ENCODE measurements at places on chromosomes 3 and 15. TPM values are rescaled to one million over a fixed set of nuclear protein-coding genes. Genes with fewer than 3 reads are reported as not detected.

GRCh38 chr15:43329217-43329959 is 985 bp downstream of the LCMT2 start:
- DNase-seq: peak; percentile 75

DNA sequence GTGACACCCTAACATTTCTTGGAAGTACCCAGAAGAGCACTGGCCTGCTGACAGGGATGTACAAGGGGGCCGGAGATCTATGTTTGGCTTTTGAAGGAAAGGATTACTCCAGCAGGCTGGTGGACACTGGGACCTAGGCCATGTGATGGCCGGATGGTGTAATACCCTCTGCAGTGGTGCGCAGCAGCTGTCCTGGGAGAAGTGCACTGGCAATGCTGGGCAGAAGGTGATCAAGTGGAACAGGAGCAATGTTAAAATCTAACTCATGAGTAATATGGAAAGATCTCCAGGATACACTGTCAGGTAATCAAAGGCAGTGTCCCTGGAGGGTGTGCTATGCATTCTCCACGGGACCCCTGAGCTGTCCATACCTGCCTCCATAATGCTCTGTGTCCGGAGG is 71.2 kb upstream of the POMGNT2 start:
- DNase-seq: no peak

- no peak for DNase-seq
These were observed 1049.1 kb downstream of the FHIT start for GRCh38 chr3:60202052-60202726.

GRCh38 chr3:153339065-153339464 is 177.0 kb downstream of the RAP2B start:
- DNase-seq: no peak

DNA sequence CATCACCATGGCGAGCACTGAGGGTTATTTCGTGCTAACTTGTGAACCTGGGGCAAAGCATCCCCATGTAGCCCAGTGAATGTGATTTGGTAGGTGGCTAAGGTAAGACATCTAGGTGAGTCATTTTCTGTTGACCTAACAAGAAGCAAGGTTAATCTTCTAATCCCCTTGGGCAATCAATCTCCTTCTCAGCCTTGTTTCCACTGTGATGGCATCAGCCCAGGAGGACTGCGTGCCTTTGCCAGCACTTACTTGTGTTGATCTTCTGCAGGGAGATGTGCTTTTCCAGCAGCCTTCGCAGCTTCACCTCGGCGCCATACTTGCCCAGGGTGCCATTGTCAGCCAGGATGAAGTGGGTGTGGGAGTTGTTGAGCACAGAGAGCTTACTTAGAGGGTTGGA is 35.7 kb downstream of the TRPM1 start:
- no peak for DNase-seq

- no peak for DNase-seq
These were observed 12.5 kb downstream of the OXNAD1 start for GRCh38 chr3:16277471-16277870.

DNA sequence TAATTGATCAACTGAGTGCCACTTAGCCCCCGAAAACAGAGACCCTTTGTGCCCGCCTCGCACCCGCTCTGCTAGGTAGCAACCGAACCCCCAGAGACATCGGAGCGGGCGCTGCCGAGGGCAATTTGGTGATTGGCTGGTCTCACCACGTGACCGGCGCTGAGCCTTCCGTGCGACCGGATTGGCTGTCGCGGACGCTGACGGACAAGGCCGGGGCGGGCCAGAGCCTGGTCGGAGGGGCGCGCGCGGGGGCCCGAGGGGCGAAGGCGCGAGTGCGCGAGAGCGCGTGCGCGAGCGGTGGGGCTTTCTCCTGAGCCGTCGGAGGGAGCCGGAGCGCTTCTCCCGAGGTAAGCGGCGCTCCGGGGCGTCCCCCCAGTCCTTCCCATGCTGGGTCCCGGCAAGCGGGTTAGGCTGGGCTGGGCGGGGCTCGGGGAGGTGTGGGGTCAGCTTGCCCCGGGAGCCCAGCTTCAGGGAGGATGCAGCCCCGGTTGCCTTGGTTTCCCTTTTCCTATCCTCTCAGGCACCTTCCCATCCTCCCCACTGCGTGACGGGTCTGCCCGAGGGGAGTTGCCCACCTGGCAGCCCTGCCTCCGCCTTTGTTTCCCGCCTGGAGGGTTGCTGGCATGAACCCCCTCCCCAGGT is at the start of gene TMEM108:
Gene TMEM108, plus strand, starts transcription at position 303 of the 642 bp plus-strand sequence.
- peak; percentile 88 for DNase-seq

- DNase-seq: no peak
These were observed 502.9 kb downstream of the GABRG3 start for GRCh38 chr15:27473845-27474244.

GRCh38 chr3:186425788-186426730 is 64.0 kb upstream of the DGKG start:
- DNase-seq: no peak

DNA sequence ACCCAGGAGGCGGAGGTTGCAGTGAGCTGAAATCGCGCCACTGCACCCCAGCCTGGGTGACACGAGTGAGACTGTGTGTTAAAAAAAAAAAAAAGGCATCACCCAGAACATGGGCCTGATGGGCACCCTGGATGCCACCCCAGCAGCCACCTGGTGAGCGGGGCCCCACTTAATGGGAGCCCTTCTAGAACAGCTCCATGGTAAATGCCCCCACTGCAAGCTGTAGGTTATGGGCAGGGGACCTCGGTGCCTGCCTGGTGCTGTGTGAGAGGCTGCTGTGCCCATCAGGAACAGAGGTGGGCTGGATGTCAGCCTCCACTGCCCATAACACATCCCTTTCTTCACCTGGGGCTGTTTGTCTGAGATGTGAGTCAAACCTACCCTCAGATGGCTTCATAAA is 156.2 kb upstream of the MEF2A start:
- no peak for DNase-seq

DNA sequence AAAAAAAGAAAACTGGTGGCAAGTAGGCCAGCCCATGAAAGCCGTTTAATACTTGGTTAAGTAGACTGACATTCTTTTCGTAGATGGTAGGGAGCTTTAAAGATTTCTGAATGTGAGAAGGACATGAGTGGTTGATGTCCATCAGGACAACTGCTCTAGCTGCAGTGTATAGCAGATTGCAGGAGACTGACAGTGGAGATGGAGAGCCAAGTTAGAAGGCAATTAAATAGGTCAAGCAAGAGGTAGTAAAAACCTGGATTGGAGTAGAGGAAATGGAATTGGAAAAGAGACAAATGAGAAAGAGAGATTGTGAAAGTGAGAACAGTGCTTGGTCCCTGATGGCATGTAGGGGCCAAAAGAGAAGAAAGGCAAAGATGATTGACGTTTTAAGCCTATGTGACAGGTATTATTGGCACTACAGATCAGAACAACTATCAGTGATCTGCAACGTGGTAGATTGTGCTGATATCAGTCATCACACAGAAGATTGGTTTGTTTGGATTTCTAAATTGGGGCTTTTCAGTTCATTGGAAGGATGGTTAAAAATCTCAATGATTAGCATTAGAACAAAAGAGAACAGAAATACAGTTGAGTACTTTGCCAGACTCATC is 74.0 kb downstream of the CNTN4 start:
- no peak for DNase-seq

- no peak for DNase-seq
These were observed 385.8 kb upstream of the CNTN6 start for GRCh38 chr3:707041-707440.

- no peak for DNase-seq
These were observed 298.5 kb upstream of the PPP2R3A start for GRCh38 chr3:135667061-135667460.

GRCh38 chr3:194959217-194959616 is 273.5 kb downstream of the FAM43A start:
- DNase-seq: no peak

- DNase-seq: no peak
These were observed 93.2 kb upstream of the IQSEC1 start for GRCh38 chr3:13166243-13167063.

DNA sequence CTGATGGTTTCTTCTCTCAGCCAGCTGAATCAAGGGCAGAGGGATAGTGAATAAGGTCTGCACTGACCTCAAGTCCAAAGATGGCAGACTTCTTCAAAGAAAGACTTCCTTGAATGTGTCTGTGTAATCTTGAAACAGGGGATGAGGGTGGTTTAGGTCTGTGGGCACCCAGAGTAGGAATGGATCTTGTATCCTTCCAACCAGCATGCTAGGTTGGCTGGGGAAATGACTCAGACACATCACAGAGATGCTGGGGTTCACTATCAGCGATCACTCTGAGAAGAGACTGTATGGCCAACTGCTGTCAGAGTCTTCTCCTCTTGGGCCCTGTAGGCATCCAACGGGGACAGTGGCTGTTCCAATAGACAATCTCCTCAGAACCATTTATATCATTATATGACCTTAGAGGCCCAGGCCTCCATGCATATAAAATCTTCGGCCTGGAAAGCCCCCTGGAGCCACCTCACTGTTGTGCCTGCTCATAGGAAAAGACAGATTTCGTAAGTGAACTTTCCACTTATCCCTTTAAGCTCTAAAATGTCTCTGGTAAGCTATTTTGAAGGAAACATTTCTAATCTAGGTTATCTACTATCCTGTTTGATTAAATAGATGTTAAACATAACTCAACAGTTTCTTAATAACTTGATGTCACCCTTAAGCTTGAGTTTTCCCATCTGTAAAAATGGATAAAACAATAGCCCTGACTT is 58.5 kb downstream of the TIPARP start:
- no peak for DNase-seq

DNA sequence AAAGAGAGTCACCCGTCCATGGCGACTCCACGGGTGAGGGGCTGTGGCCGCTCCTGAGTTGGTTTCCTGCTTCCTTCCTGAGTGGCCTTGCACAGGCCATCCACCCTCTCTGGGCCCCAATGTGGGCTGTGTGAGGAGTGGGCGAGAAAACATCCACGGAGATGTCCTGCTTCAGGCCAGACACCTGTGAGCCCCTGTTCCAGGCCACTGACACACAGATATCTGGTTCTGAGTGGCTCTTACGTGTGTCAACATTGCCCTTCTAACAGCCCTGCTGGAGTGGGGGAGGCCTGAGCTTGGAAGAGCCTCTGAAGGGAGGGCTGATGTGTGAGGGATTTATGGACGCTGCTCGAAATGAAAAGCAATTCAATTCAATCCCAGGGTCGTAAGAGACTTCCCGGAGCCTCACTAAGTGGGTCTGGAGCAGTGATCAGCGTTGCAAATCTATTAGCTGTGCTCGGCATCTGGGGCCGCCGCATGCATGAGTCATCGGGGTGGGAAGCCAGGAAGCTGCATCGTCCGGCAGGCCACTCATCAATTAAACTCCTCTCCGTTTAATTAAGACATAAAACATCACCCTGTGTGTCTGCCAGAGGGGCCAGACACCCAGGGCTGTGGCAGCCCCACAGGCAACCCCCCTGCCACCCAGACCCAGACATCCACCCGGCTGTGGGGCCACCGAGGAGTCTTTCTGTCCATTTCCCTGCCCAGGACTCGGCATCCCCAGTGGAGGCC is 20.0 kb upstream of the PRR23E start:
- no peak for DNase-seq

DNA sequence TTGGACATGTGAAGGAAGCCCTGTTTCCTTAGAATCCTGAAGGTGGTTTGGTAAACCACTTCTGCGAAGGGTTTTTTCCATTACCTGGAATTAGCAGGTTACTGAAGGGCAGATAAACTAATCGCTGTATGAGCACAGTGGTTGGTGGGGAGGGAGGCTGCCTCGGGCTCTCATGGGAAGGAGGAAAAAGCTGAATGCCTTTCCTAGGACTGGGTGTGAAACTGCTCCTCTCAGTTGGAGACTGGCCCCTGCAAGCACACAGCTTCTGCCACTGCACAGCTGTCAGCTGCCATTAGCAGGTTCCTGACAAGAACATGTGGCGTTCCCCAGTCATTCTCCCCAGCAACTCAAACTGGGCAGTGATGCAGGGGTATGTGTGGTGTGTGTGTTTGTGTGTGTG is 376.3 kb downstream of the GAP43 start:
- no peak for DNase-seq

- no peak for DNase-seq
These were observed 4.0 kb downstream of the LAMP3 start for GRCh38 chr3:183158551-183159006.

DNA sequence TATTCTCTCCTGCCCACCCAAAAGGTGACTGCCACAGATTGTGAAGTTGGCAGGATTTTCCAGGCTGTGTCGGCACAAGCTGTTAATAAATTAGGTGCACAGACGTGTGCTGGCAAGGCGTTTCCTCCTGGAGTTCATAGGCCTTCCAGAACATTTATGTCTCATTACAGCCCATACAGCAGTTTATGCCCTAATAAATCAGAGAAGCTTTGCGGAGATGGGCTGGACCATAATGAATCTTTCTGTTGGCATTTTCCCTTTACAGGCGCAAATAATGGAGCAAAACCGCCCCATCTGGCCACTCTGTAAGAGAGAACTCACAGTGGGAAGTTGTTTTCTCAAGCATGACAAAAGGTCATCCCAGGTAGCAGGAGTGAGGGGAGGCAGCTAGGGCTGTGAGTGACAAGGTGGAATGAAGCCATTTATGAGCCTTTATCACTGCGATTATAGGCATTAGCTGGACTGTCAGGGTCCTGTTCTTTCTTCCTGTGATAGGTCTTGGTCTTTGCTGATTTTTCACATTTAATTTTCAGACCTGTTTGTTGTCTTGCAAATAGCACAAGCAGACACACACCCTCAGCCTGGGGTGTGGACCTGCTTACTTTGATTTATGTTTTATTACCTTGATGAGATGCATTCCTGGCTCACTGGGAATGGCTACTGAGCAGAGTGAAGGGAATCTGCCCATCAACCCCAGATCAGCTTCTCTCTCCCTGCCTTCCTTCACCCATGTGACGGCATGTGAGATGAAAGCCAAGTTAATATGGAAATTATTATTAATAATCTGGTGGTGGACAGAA is 257.5 kb downstream of the LRTM1 start:
- DNase-seq: no peak

GRCh38 chr15:70831094-70831911 is 22.7 kb downstream of the LARP6 start:
- no peak for DNase-seq

The TM6SF1 gene
- 5.0 TPM for total RNA-seq

The MYH15 gene
- total RNA-seq: 0.19 TPM

The TADA3 gene
- 48.4 TPM for total RNA-seq

The SCN5A gene
- 163 TPM for total RNA-seq

The C2CD4A gene
- not detected for total RNA-seq

The ARNT2 gene
- total RNA-seq: 4.9 TPM
